H4 (cell line): ENCODE measurements at places on chromosomes 4 and X. TPM values are rescaled to one million over a fixed set of nuclear protein-coding genes. Genes with fewer than 3 reads are reported as not detected.

DMD gene
- total RNA-seq: 9.3 and 13.3 TPM in 2 replicates

AREG gene
- 0.91 TPM in 1 of 2 replicates, not detected in the other for total RNA-seq

GALNTL6 gene
- not detected in 2 replicates for total RNA-seq

SLC6A8 gene
- total RNA-seq: 21.7 and 43.3 TPM in 2 replicates

RTL3 gene
- total RNA-seq: not detected in 2 replicates

FAM241A gene
- total RNA-seq: 2.3 and 2.6 TPM in 2 replicates

PPP1R2C gene
- not detected in 2 replicates for total RNA-seq

TLR2 gene
- not detected in 2 replicates for total RNA-seq

VSIG1 gene
- total RNA-seq: 0.02 TPM in 1 of 2 replicates, not detected in the other

CABS1 gene
- total RNA-seq: not detected in 2 replicates

GPR119 gene
- not detected in 2 replicates for total RNA-seq

NWD2 gene
- not detected in 2 replicates for total RNA-seq

RGN gene
- not detected in 2 replicates for total RNA-seq

ADAM29 gene
- total RNA-seq: not detected in 2 replicates

ARHGAP36 gene
- 0.27 and 0.46 TPM in 2 replicates for total RNA-seq

ELK1 gene
- 26.2 and 30.4 TPM in 2 replicates for total RNA-seq

DGKK gene
- total RNA-seq: not detected in 2 replicates

CPE gene
- total RNA-seq: 18.5 and 21.4 TPM in 2 replicates

BMPR1B gene
- total RNA-seq: 5.9 and 10.5 TPM in 2 replicates

TMPRSS11F gene
- total RNA-seq: not detected in 2 replicates

ARMCX6 gene
- total RNA-seq: 17.1 and 18.9 TPM in 2 replicates

TRAM1L1 gene
- total RNA-seq: 7.2 and 12.2 TPM in 2 replicates

GEMIN8 gene
- total RNA-seq: 7.7 and 8.4 TPM in 2 replicates

PGAM4 gene
- total RNA-seq: not detected in 2 replicates

AKAP14 gene
- total RNA-seq: not detected in 2 replicates

YY2 gene
- 2.1 and 2.4 TPM in 2 replicates for total RNA-seq

GYPE gene
- total RNA-seq: not detected in 2 replicates

C1QTNF7 gene
- not detected in 2 replicates for total RNA-seq

EREG gene
- total RNA-seq: not detected in 2 replicates

SPINK2 gene
- total RNA-seq: 0.45 TPM in 1 of 2 replicates, not detected in the other

CLCN4 gene
- 6.9 TPM in 2 replicates for total RNA-seq

CXorf49 gene
- not detected in 2 replicates for total RNA-seq

CYTL1 gene
- 103 and 104 TPM in 2 replicates for total RNA-seq

RAB9B gene
- 0.74 and 0.94 TPM in 2 replicates for total RNA-seq

ADH1C gene
- total RNA-seq: 0.06 and 1.6 TPM in 2 replicates

CXCL11 gene
- not detected in 2 replicates for total RNA-seq

ERAS gene
- not detected in 2 replicates for total RNA-seq

CSAG2 gene
- 0.27 TPM in 1 of 2 replicates, not detected in the other for total RNA-seq

ZNF630 gene
- total RNA-seq: 4.4 and 4.5 TPM in 2 replicates

PCDH19 gene
- total RNA-seq: 0.48 and 0.64 TPM in 2 replicates

EPGN gene
- 1.4 and 1.7 TPM in 2 replicates for total RNA-seq

NEUROG2 gene
- not detected in 2 replicates for total RNA-seq

XG gene
- 0.06 TPM in 1 of 2 replicates, not detected in the other for total RNA-seq

FAM47E gene
- total RNA-seq: 3.9 and 4.9 TPM in 2 replicates

FREM3 gene
- not detected in 2 replicates for total RNA-seq

TLR6 gene
- total RNA-seq: 9.9 and 15.8 TPM in 2 replicates

FAM47A gene
- total RNA-seq: not detected in 2 replicates

ANK2 gene
- total RNA-seq: 12.1 and 13.6 TPM in 2 replicates

STOX2 gene
- 2.4 and 5.8 TPM in 2 replicates for total RNA-seq

HELT gene
- total RNA-seq: not detected in 2 replicates

ZMAT1 gene
- total RNA-seq: 0.37 and 1.2 TPM in 2 replicates

SLC4A4 gene
- 3.4 and 4.8 TPM in 2 replicates for total RNA-seq

GRIA3 gene
- 0.06 TPM in 1 of 2 replicates, not detected in the other for total RNA-seq

USP38 gene
- total RNA-seq: 7.8 and 12.7 TPM in 2 replicates

ANOS1 gene
- total RNA-seq: 4.1 and 6.6 TPM in 2 replicates

GUF1 gene
- 12.4 and 14.9 TPM in 2 replicates for total RNA-seq

CCKAR gene
- total RNA-seq: 0.08 TPM in 1 of 2 replicates, not detected in the other

ZAR1 gene
- total RNA-seq: not detected in 2 replicates
